Trophoblast cell (in vitro differentiated cells and primary cell): ENCODE measurements at places on chromosomes 16 and 17.

- DNase-seq, result no peak
These were observed 11.0 kb downstream of the CYB561 start for GRCh38 chr17:63434951-63435571.

- no peak for DNase-seq
These were observed 223.8 kb downstream of the LGALS9B start for GRCh38 chr17:20243524-20243923.

- DNase-seq, result no peak
These were observed 77.0 kb downstream of the NTN1 start for GRCh38 chr17:9098242-9098825.

GRCh38 chr16:73093146-73094144 is 45.5 kb upstream of the ZFHX3 start:
- no peak for DNase-seq

GRCh38 chr17:15278380-15278779 is 13.3 kb upstream of the PMP22 start:
- DNase-seq, result no peak

GRCh38 chr17:28788100-28788499 is 44.3 kb downstream of the TRAF4 start:
- DNase-seq, result no peak

DNA sequence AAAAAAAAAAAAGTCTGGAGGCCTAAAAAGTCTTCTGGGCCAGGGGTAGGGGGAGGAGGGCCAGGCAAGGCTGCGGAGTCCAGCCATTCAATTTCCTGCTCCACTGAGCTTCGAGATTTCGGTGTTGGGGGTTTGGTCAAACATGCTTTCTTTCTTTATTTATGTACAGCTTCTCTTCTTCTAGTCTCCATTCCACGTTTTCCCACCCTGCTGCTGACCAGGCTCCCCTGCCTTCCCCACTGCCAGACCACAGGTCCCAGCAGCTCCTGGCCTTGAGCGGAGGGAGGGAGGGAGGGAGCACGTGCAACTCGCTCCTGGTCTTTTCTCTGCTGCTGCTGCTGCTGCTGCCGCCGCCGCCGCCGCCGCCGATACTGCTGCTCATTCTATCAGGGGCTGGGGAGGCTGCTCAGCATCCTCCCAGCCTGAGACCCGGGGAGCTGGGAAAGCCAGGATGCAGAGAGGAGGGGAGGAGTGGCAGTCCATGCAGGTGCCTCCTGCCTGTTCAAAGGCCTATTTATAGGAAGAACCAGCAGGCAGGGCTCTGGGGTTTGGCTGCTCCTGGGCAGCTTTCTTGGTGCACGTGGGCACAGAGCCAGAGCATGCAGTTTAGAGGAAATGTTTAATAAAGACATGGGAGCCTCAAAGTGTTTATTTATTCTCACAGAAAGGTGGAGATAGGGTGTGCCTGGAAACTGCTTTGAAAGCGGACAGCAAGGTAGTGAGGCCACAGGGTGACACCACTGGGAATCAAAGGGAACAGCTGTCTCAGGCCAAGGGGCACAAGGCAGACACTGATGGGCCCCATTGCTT is 23.4 kb upstream of the ZFHX3 start:
- no peak for DNase-seq

DNA sequence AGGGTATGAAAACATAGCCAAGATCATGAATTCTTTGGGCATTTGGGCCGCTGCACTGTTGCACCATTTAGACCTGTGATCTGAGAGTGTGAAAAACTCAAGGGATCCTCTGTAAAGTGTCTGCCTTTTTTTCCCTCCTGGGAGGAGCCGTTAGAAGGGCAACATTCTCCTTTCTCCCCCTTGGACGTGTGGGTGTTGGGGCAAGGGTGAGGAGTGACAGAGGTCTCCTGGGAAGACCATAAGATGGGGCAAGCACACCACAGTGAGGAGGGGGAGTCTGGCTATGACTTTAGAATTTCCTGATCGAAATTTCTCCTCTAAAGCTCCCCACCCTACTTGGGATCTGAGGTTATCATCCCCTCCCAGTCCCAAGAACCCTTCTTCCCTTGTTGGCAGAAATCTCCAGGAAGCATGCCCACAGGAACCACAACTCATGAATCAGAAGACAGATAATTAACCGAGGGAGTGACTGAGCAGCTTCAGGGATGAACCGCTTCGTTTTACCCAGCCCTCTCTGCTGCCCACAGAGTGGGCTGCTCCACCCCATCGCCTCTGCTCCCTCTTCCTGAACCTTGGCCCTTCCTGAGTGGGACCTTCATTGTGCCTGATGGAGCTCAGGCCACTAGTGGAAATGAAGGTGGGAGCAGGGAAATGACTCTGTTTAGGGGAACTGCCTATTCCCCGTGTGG is 4.2 kb downstream of the ITGB3 start:
- DNase-seq, result no peak

- no peak for DNase-seq
These were observed at the start of gene CD300LG for GRCh38 chr17:43846963-43847371. TSS of gene CD300LG (plus strand) at chr17:43847176. CDS start at chr17:43847217, 41 bp downstream.

- no peak for DNase-seq
These were observed 101.2 kb downstream of the FTO start for GRCh38 chr16:53805113-53805512.

- DNase-seq, result no peak
These were observed 11.5 kb downstream of the GAS7 start for GRCh38 chr17:10186771-10187410.

DNA sequence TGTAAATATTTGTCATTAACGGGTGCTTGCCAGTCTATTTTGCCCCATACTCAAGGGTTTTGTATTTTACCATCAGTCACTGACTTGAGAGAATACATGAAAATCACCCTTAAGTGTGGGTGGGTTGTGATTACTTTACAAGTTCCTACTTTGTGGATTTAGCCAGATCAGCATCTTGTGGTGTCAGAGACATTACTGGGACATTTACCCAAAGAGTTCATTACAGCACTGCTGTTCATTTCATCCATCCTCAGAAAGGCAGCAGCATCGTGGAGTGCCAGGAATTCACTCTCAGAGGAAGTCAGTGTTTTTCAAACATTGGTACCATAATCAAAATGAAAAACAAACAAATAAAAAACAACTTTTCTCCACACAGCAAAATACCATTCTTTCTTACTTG is 110.8 kb downstream of the CNTNAP4 start:
- DNase-seq, result no peak

GRCh38 chr17:41483531-41483930 is 2.6 kb upstream of the KRT35 start:
- DNase-seq, result no peak

- DNase-seq, result no peak
These were observed 1.8 kb upstream of the MIF4GD start for GRCh38 chr17:75272848-75273184.

DNA sequence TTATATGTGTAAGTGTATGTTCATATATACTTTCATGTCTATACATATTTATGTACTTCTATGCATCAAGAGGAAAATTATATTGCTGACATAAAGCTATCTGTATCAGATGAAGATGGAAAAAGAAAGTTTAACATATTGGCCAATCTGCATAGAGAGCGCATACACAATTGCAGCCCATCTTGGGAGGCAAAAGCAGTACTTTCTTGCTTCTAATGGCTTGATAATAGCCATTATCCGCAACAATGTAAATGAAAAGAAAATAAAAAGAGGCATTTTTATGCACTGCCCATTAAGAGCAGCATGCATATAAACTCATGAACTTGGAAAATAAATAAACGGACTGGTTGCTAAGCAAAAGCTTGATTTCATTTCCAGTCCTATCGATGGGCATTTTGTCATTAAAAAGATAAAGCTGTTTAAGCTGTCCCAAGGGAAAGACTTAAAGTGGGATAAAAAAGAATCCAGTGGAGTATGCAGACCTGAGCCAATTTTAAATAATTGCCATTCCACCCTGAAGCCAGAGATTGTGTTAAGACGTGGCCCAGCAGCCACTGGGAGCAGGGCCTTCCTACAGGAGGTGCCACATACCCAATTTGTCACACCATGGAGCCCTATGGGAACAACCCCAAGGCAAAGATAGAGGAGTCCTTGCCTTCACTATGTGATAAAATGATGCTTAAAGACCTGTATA is 183.6 kb upstream of the CDH11 start:
- no peak for DNase-seq

DNA sequence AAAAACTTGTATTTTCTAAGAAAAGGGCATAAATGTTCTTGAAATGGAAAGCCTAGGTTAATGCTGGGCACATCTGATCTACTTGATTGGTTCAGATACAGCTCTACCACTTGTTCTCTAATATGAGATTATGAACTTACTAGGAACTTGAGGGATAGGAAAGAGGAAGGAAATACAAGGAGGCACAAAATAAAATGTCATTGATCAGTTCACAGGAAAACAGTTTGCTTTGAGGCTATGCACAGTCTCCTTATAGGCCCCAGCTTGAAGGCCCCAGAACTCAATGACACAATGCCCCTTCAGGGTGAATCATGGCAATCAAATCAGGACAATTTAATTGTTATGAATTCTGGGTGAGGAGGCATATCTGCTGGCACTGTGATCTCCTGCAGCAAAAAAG is 27.1 kb downstream of the NXPH3 start:
- DNase-seq, result no peak

- no peak for DNase-seq
These were observed 671.2 kb downstream of the CDH8 start for GRCh38 chr16:61364990-61365389.

DNA sequence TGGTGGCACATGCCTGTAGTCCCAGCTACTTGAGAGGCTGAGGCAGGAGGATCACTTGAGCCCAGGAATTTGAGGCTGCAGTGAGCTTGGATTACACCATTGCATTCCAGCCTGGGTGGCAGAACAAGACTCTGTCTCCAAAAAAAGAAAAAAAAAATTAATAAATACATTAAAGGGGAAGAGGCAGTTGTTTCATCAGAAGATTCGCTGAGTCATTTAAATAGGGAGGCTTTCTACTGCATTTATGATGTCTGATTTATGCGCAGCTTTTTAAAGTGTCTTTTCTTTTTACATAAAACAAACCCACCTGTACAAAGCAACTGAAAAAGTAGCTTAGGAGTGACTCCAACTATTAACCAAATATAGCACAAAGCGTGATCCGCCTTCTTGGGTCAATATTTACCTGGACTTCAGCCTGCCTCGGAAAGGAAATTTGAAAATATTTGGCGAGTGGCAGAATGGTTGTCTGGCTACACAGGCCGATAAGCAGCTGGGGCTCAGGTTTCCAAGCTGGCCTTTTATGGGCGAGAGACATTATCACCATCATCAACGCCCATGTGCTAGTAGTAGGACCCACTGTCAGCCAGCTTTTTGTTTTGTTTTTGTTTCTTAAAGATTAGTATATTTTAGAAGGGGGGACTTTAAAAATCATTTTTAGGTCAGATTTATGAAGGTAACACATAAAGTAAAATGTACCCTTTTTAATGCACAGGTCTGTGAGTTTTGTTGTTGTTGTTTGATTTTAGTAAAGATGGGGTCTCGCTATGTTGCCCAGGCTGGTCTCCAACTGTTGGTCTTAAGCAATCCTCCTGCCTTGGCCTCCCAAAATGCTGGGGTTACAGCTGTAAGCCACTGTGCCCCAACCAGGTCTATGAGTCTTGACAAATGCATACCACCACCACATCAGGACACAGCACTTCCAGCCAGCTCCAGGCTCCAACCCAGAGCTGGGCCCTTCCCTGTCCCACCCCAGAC is 42.5 kb upstream of the RASD1 start:
- DNase-seq, result no peak

GRCh38 chr17:19275457-19276127 is 38.4 kb downstream of the EPN2 start:
- DNase-seq, result no peak

GRCh38 chr16:24344784-24345183 is 88.6 kb downstream of the CACNG3 start:
- DNase-seq, result no peak

- DNase-seq, result peak; percentile 27
These were observed 499 bp downstream of the PIP4K2B start for GRCh38 chr17:38798614-38799500.

DNA sequence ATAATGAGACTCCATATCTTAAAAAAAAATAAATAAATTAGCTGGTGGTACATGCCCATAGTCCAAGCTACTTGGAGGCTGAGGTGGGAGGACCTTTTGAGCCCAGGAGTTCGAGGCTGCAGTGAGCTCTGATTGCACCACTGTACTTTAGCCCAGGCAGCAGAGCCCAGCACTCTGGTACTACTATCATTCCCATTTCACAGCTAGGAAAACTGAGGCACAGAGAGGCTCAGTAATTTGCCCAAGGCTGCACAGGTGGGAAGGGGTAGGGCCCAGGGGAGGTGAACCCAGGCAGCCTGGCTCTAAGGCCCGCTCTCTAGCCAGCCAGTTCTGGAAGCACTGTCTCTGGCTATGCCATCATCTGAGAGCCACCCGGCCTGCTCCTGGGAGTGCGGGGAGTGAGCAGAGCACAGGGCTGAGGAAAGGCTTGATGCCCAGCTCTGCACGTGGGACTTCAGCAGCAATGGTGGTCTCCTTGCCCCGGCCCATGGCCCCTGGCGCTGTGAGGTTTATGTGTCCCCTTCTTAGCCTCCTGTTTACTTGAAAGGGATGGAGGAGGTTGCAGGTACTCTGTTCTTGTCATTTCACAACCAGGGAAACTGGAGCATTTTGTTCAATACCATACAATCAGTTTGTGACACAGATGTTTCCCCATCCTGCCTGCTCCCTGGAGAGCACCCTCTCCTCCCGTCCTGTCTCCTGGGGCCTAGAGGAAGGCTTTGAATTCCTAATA is 222.3 kb downstream of the KATNIP start:
- no peak for DNase-seq

GRCh38 chr16:50685462-50686063 is 4.5 kb upstream of the SNX20 start:
- peak; percentile 84 for DNase-seq

GRCh38 chr17:69357701-69358100 is 30.8 kb upstream of the ABCA5 start:
- no peak for DNase-seq

- no peak for DNase-seq
These were observed 10.5 kb upstream of the RBFOX3 start for GRCh38 chr17:79621151-79621943.

GRCh38 chr17:72422204-72422504 is 301.3 kb downstream of the SOX9 start:
- DNase-seq, result no peak

DNA sequence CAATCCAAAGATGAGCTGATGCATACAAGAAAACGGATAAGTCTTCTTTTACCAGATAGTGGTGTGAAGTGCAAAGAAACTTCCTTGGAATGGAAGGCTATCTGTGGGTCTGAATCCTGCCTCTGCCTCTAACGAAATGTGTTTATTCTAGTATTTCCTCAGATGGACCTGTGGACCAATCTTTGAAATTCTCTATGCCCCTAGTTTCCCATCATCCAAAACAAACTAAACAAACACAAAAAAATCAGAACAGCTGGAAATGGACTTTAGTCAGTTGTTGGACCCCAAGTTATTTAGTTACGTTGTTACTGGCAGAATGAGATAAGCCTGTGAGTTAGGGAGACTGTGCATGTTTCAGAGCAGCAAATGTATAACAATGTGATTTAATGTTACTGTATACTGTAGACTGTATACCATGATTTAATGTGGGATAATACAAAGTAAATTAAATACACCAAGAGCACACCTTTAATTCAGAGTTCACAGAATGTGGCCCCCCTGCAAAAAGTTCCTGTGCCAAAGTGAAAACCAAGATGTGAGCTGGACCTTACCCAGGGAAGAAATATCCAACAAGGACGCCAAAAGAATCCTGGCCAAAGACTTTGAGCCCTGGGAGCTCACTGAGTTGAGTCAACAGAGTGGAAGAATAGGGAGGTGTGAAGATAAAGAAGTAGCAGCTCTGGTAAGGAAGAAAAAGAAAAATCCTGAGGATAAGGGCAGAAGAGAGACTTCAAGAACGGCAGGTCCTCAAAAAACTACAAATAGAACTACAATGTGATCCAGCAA is 255.2 kb downstream of the CNTNAP4 start:
- DNase-seq, result no peak
